Neural crest cell (in vitro differentiated cells): ENCODE measurements at places on chromosomes 2 and 18. TPM values are rescaled to one million over a fixed set of nuclear protein-coding genes. Genes with fewer than 3 reads are reported as not detected.

NRP2 gene
- total RNA-seq = 90.3 and 93.5 TPM in 2 replicates

CYP27A1 gene
- 3.2 and 4.8 TPM in 2 replicates for total RNA-seq

ASB18 gene
- total RNA-seq = not detected in 2 replicates

CDK15 gene
- not detected in 2 replicates for total RNA-seq

POTEE gene
- 1.0 and 1.1 TPM in 2 replicates for total RNA-seq

ONECUT2 gene
- total RNA-seq = 8.2 and 10.8 TPM in 2 replicates

POTEJ gene
- total RNA-seq = not detected in 2 replicates

ATP8B1 gene
- total RNA-seq = 0.05 and 0.09 TPM in 2 replicates

GREB1L gene
- total RNA-seq = 74.8 and 80.5 TPM in 2 replicates

STARD6 gene
- 0.35 TPM in 1 of 2 replicates, not detected in the other for total RNA-seq

BOLL gene
- total RNA-seq = not detected in 2 replicates

SLC38A11 gene
- total RNA-seq = not detected in 2 replicates

MROH2A gene
- total RNA-seq = not detected in 2 replicates

REG3A gene
- total RNA-seq = not detected in 2 replicates

MC2R gene
- total RNA-seq = not detected in 2 replicates

ARHGEF33 gene
- total RNA-seq = 0.59 and 1.1 TPM in 2 replicates

DSG4 gene
- not detected in 2 replicates for total RNA-seq

ASXL3 gene
- 14.5 and 18.2 TPM in 2 replicates for total RNA-seq

TMEM17 gene
- total RNA-seq = 3.1 and 4.0 TPM in 2 replicates

FLACC1 gene
- 0.77 and 1.0 TPM in 2 replicates for total RNA-seq

KLF7 gene
- 17.4 and 18.4 TPM in 2 replicates for total RNA-seq

WNT10A gene
- total RNA-seq = not detected in 2 replicates

IKZF2 gene
- total RNA-seq = 7.3 and 7.6 TPM in 2 replicates

HOXD12 gene
- total RNA-seq = not detected in 2 replicates

CCDC150 gene
- total RNA-seq = 29.0 and 31.8 TPM in 2 replicates

IL1RL1 gene
- total RNA-seq = not detected in 2 replicates

SLC16A14 gene
- 13.0 and 14.2 TPM in 2 replicates for total RNA-seq

FAM110C gene
- 0.07 and 0.09 TPM in 2 replicates for total RNA-seq

KCNG2 gene
- total RNA-seq = not detected in 2 replicates

TFCP2L1 gene
- total RNA-seq = not detected in 2 replicates

ARHGAP15 gene
- total RNA-seq = 2.8 and 3.2 TPM in 2 replicates

PLCL1 gene
- total RNA-seq = 0.32 and 0.72 TPM in 2 replicates

RPS27A gene
- total RNA-seq = 901 and 948 TPM in 2 replicates
